ENCODE measurements at places on chromosomes 12 and 14. TPM values are rescaled to one million over a fixed set of nuclear protein-coding genes. Genes with fewer than 3 reads are reported as not detected.
A peak's percentile ranks its signal among the peaks of the same experiment; 100 is the strongest.

DNA sequence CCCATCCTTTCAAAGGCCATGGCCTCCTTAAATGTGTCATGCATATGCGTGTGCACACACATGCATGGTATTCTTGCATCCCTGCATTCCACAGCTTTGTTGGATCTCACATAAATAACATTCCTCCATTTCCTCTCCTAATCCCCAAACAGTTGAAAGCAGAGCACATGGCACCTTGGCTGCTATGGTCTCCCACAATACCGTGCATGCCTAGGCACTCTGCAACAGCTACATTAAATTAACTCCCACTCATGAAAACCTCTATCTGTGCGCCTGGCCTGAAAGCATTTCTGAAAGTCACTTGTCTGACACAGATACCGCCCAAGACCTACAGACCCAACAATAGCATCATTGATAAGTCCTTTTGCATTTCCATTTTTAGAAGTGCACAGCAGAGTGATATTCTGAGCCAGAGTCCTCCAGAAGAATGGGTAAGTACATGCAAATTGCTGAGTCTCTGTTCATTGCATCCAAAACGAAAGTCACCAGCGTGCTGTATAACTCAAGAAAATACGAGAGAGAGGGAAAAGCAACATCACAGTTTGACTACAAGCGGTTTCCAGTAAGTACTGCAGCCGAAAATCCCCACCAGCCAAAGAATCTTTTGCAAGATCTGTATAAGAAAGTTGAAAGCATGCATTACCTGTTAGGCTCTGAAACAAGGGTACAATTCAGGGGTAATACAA, 436 bp downstream of the ASB2 start:
- H3K36me3 ChIP-seq: peaks cover 37% of the 10 kb centered on the region
- H3K27me3 ChIP-seq: no peaks in the 10 kb centered on the region
- H3K4me3 ChIP-seq: peak overlapping the region; percentile 45
- peaks cover 81% of the 10 kb centered on the region for H3K4me1 ChIP-seq
- H3K27ac ChIP-seq: peak overlapping the region; percentile 91

Gene SLC25A47
- total RNA-seq: not detected

DNA sequence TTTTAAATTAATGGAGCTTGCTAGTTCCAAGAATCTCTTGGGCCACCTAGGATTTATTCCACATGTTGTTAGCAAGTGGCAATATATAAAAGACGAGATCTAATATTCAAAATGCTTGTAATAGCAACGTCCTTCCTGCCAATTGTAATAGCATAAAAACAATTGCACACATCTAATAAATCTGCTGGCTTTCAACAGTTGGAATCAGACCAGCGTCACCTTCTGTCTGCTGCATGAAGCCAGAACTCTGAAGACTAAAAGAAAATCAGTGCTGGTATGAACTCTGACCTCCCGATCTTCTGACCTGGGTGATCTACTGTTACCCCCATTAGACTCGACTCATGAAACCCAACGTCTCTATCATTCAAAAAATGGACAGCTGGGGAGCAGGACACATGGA, 100.6 kb downstream of the DIO2 start:
- no peak overlapping the region for H3K27ac ChIP-seq
- no peaks in the 10 kb centered on the region for H3K27me3 ChIP-seq
- no peaks in the 10 kb centered on the region for H3K4me1 ChIP-seq
- DNase-seq: no peak
- H3K4me3 ChIP-seq: no peak overlapping the region

Gene HSPB8
- not detected for total RNA-seq

Gene DBX2
- total RNA-seq: not detected

Gene WBP11
- total RNA-seq: 123 TPM

- H3K27ac ChIP-seq: no peak overlapping the region
- DNase-seq: no peak
- H3K4me1 ChIP-seq: peaks cover 4% of the 10 kb centered on the region
- H3K36me3 ChIP-seq: no peaks in the 10 kb centered on the region
These were observed 55.9 kb downstream of the FERMT2 start for GRCh38 chr14:52895000-52895399.

- peaks cover under 1% of the 10 kb centered on the region for H3K27me3 ChIP-seq
- H3K4me3 ChIP-seq: peak overlapping the region; percentile 97
- H3K4me1 ChIP-seq: peaks cover 17% of the 10 kb centered on the region
- peak; percentile 25 for DNase-seq
These were observed 906 bp downstream of the LARP4 start for GRCh38 chr12:50401500-50402081.

- peak overlapping the region; percentile 86 for H3K27ac ChIP-seq
- peak overlapping the region; percentile 4 for H3K4me3 ChIP-seq
- peaks cover 75% of the 10 kb centered on the region for H3K4me1 ChIP-seq
- peak; percentile 93 for DNase-seq
- H3K36me3 ChIP-seq: peaks cover 85% of the 10 kb centered on the region
These were observed 71.2 kb downstream of the LGMN start for GRCh38 chr14:92677087-92677668.

Gene OR11H12
- total RNA-seq: not detected

DNA sequence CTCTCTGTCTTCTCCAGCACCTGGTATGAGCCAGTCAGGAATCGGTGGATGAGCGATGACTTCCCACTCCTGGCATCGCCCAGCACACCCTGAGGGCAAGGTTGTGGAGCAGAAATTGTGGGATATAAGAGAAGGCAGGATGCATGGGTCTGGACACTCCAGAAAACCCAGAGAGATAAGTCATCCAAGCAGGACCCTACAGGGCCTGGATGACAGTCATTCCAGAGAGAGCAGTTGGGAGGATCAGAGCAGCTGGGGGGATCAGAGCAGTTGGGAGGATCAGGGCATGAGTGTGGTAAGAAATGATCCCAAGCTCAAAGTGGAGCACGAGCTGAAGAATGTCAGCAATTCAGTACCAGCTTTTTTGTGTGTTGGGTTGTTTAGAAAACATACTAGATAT, 4.0 kb downstream of the AGAP2 start:
- no peak for DNase-seq
- no peaks in the 10 kb centered on the region for H3K27me3 ChIP-seq
- peak overlapping the region; percentile 23 for H3K27ac ChIP-seq
- peaks cover 15% of the 10 kb centered on the region for H3K4me1 ChIP-seq

DNA sequence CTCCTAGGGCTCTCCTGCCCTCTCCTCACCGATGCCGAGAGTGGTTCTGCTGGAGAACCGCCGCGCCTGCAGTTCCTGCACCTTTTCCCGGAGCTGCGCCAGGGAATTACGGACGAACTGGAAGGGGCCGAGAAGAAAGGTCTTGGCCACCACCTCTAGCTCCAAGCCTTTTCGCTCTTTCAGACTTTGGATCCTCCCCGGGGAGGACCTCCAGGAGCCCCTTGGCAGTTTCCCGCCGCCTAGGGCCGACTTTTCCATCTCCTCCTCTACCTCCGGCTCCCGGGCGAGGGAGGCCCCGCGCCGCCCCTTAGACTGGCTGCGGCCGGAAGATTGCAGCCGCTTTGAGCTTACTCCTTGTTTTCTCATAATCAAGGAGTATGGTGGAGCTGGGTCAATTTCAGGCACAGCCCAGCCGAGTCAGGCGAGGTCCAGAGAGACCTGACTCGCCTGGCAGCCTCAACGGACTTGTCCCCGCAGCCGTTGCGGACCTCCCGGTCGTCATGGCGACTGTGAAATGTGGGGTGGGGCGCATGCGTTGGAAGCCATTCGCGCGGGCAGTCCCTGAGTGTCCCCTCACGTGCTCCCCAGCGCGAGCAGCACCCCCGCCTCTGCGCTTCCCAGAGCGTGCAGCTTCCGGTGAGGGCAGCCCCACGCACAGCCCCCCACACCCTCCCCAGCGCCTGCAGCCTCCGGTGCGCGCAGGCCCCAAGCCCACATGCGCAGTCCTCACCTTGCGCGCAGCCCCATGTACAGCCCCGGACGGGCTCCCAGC, at the start of gene DPY19L2:
TSS of gene DPY19L2 (minus strand) at position 466 of the 772 bp plus-strand sequence. CDS start at position 366, 100 bp downstream.
- peak; percentile 87 for DNase-seq
- H3K4me1 ChIP-seq: peaks cover 32% of the 10 kb centered on the region
- H3K36me3 ChIP-seq: peaks cover 2% of the 10 kb centered on the region
- no peaks in the 10 kb centered on the region for H3K27me3 ChIP-seq
- peak within 1 kb of the TSS; percentile 85 for H3K27ac ChIP-seq

Gene GALNT8
- total RNA-seq: 0.38 TPM

GRCh38 chr14:61653507-61653906, 41.8 kb upstream of the HIF1A start:
- no peak for DNase-seq
- H3K4me1 ChIP-seq: peaks cover 30% of the 10 kb centered on the region
- no peak overlapping the region for H3K4me3 ChIP-seq
- H3K27me3 ChIP-seq: no peaks in the 10 kb centered on the region
- no peak overlapping the region for H3K27ac ChIP-seq

Gene TRAF3
- 40.2 TPM for total RNA-seq

- peaks cover 9% of the 10 kb centered on the region for H3K36me3 ChIP-seq
- H3K4me1 ChIP-seq: no peaks in the 10 kb centered on the region
- no peak overlapping the region for H3K27ac ChIP-seq
- no peak for DNase-seq
- H3K4me3 ChIP-seq: no peak overlapping the region
These were observed 20.4 kb downstream of the SAV1 start for GRCh38 chr14:50647753-50648152.

GRCh38 chr14:66563731-66564130, 55.8 kb downstream of the GPHN start:
- H3K27me3 ChIP-seq: no peaks in the 10 kb centered on the region
- H3K27ac ChIP-seq: no peak overlapping the region
- H3K4me1 ChIP-seq: no peaks in the 10 kb centered on the region
- H3K36me3 ChIP-seq: peaks cover 5% of the 10 kb centered on the region
- no peak overlapping the region for H3K4me3 ChIP-seq
- no peak for DNase-seq

DNA sequence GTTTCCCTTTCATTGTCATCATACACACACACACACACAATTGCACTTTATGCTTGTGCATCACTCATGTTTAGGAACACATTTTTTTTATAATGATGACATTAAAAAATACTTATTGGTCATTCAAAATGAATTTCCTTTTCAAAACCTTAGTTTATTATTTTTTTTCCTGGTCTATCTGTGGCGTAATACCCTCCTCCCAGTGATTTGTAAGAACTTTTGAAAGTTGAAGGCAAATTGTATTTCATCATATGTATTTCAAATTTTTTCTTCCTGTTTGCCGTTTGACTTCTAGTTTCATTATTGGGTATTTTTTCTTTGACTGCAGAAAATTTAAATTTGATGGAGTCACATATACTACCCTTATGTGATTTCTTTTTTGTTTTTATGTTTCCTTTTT, 2.5 kb upstream of the LRRK2 start:
- H3K27me3 ChIP-seq: peaks cover 35% of the 10 kb centered on the region
- no peak overlapping the region for H3K27ac ChIP-seq
- H3K36me3 ChIP-seq: no peaks in the 10 kb centered on the region
- no peak for DNase-seq

Gene ARHGEF25
- 1.1 TPM for total RNA-seq

Gene NYNRIN
- 0.05 TPM for total RNA-seq

DNA sequence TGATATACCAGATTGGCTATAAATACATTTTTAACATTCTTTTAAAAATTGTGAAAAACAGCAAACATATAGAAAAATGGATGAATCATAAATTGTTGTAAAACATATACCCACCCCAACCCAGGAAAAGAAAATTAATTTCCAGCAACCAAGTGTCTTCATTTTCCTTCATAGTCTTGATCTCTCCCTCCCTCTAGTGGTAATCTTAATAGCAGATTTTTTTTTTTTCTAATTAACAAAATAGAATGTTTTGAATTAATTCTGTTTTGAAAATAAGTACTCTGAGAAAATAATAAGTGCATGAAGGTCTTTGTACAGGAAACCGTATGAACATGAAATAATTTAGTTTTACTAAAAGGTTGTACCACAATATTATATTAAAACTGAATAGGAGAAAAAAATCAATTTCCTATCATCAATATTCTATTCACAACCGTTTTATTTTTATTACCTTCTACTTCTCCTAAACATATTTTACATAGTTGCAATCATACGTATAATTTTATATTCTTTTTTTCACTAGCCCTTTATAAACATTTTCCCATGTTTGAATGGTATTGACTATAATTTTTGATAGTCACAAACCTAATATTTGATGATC, 7.0 kb downstream of the ETNK1 start:
- peaks cover 39% of the 10 kb centered on the region for H3K36me3 ChIP-seq
- no peak for DNase-seq
- no peaks in the 10 kb centered on the region for H3K27me3 ChIP-seq
- peaks cover 67% of the 10 kb centered on the region for H3K4me1 ChIP-seq

Gene NOVA1
- total RNA-seq: not detected

Gene MAP3K12
- total RNA-seq: 8.2 TPM

DNA sequence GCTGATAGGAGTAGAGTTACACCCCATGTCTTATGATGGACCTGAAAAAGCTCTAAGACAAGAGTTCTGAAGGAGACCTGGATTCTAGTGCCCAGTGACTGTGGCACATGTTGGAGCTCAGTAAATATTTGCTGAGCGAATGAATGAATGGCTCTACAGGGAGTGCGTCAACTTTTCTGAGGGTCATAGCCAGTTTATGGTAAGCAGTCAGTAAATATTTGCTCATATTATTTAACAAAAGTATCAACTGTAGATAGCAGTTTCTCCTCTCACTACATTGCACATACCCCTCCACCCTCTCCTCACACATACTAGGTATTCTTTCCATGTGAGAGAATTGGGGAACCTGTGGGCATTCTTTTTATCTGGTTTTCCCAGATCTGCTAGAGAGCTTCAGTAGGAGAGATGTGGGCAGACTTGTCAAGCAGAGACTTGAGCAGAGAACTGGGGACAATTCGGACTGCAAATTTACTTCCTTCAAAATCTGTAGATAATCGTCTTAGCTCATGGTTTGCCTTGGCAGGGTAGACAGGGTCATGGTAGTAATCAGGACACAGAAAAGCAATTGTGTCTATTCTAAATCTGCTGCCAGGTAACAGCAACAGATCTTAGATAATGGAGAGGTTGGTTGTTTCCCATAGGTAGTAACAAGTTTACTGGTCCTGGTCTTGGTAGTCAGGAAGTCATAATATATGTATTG, 5.7 kb downstream of the SLC4A8 start:
- H3K4me3 ChIP-seq: no peak overlapping the region
- no peak overlapping the region for H3K27ac ChIP-seq
- no peaks in the 10 kb centered on the region for H3K4me1 ChIP-seq
- H3K27me3 ChIP-seq: no peaks in the 10 kb centered on the region
- no peaks in the 10 kb centered on the region for H3K36me3 ChIP-seq

DNA sequence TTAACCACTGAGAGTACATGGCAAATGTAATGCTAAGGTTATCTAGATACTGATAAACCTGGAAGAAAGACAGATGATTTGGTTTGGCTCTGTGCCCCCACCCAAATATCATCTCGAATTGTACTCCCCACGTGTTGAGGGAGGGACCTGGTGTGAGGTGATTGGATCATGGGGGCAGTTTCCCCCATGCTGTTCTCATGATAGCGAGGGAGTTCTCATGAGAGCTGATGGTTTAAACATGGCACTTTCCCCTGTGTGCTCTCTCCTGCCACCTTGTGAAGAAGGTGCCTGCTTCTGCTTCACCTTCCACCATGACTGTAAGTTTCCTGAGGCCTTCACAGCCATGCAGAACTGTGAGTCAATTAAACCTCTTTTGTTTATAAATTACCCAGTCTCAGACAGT, 14.2 kb downstream of the NOXRED1 start:
- no peaks in the 10 kb centered on the region for H3K27me3 ChIP-seq
- peaks cover 13% of the 10 kb centered on the region for H3K4me1 ChIP-seq
- no peak overlapping the region for H3K27ac ChIP-seq
- no peak overlapping the region for H3K4me3 ChIP-seq
- H3K36me3 ChIP-seq: no peaks in the 10 kb centered on the region
- DNase-seq: peak; percentile 15

All from activated CD8-positive, alpha-beta T cell treated with anti-CD3 and anti-CD28 coated beads for 36 hours (primary cell).